Fibroblast of the aortic adventitia (primary cell): ENCODE measurements at places on chromosomes 2 and 18.

GRCh38 chr2:29314816-29315571, 199.8 kb downstream of the CLIP4 start:
- no peak for DNase-seq

- no peak for DNase-seq
These were observed 97.1 kb downstream of the ZBTB7C start for GRCh38 chr18:48312066-48312465.

- no peak for DNase-seq
These were observed 113.2 kb downstream of the TSN start for GRCh38 chr2:121868652-121869051.

DNA sequence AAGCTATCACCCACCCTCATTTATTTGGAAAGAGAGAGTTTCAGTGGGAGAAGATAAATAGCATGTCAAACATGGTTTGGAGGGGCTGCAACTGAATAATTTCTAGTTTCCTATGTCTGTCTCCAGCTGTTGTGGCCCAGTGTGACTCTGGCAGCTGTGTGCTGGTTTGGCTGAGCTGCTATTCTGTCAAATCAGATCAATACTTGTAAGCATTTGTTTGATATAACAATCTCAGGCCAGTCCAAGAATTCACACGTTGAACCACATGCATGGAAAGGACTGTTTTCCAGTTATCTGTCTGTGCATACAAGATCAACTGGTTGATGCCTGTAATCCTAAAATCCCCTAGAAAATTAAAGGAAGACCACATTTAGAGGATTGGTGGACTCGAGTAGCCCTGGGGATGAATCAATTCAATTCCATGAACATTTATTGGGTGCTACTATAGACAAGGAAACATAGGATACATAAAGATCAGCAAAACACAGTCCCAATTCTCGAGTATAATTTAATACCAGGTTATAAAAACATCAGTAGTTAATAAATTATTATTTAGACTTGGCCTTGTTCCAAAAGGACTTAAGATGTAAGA, 209.0 kb upstream of the PARD3B start:
- no peak for DNase-seq
